CD8-positive, alpha-beta T cell (primary cell): ENCODE measurements at places on chromosomes 1 and 21. TPM values are rescaled to one million over a fixed set of nuclear protein-coding genes. Genes with fewer than 3 reads are reported as not detected.

GRCh38 chr1:165958306-165958705 lies 130.9 kb downstream of the UCK2 start:
- no peak for DNase-seq

Gene S100A9
- 2.0 TPM for total RNA-seq

DNA sequence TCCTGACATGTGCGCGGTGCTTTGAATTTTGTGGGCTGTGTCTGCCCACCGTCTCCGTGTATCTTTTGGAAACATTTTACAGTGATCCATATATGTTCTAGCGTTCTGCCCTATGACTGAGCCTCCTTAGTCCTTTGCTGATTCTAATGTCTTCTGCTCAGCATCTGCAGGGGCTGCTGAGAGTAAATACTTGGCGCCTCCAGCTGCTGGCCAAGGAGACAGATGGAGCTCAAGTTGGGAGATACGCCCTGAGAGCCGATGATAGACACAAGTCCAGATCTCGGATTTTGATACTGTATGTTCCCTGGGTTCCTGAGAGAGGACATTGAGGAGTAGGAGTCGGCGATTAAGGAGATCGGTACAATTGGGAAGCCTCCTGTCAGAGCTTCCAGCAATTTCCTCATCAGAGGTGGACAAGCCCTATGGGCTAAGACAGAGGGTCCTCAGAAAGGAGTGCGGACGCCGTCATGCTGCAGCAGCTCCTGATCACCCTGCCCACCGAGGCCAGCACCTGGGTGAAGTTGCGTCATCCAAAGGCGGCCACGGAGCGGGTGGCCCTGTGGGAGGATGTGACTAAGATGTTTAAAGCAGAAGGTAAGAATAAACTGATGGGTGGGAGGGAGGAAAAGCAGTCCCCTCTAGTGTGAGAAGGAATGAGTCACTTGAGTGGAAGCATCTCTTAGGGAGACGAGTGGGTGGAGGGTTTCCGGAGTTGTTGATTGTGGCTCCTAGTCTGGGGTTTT lies 390 bp downstream of the ZFP69B start:
- DNase-seq, result peak; percentile 82

DNA sequence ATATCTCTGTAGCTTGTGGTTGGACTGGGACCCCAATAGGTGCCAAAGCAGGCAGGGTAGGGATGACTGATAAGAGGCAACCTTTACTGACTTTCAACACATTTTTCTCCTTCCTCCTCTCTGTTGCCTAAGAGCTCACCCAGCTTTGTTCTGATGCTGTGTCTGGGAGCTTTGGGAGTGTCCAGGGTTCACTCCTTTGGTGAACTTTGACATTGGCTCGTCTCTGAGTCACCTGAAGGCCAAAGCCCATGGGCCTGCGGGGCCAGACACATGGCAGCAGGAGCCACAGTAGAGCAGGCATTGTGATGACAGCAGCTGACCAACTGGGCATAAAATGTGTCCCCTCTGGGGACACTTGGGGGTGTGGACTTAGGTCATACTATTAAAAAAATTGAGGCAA lies 99.5 kb upstream of the ZNF644 start:
- DNase-seq, result no peak

GRCh38 chr1:155976062-155976912 lies 2.1 kb downstream of the ARHGEF2 start:
- peak; percentile 85 for DNase-seq

Gene NMNAT2
- not detected for total RNA-seq

DNA sequence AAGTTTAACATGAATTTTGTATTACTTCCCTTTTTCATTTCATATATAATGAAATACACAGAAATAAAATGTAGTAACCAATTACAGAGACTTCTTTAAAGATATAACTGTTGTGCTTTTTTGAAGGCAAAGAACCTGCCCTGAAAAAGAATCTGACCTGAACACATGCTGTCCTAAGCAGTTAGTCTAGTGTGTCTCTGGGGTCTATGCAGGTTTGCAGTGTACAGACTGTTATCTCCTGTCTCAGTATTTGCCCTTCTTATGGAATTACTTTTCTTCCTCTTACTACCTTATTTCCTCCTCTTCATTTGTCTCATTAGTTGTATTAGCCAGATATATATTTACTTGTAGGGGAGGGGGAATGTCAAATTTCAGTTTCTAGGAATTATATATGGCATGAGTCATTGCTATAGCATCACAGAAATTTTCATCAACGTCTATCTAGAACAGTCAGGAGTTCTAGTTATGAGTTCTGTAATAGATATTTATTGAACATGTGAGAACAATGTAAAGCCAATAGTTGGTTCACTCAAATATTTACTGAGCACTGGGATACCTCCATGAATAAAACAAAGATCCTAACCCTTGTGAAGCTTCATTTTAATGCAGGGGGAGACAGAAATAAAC lies 28.4 kb upstream of the PLEKHO1 start:
- no peak for DNase-seq

GRCh38 chr1:54823670-54824069 lies 22.5 kb upstream of the TTC22 start:
- no peak for DNase-seq

GRCh38 chr1:227486559-227486958 lies 76.8 kb upstream of the ZNF678 start:
- DNase-seq, result no peak

DNA sequence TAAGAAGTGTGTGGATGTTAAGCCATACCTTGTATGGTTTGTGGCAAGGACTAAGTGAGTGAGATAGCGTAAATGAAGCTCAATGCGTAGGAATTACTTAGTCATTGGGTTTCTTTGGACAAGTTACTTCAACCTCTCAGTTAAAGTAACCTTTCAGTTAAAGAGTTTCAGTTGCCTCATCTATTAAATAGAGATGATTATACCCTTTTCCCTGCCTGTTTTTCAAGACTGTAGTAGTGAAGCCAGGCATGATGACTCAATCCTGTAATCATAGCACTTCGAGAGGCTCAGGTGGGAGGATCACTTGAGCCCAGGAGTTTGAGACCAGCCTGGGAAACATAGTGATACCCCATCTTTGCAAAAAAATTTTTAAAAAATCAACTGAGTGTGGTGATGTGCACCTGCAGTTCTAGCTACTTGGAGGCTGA lies 6.3 kb downstream of the ZMPSTE24 start:
- no peak for DNase-seq

DNA sequence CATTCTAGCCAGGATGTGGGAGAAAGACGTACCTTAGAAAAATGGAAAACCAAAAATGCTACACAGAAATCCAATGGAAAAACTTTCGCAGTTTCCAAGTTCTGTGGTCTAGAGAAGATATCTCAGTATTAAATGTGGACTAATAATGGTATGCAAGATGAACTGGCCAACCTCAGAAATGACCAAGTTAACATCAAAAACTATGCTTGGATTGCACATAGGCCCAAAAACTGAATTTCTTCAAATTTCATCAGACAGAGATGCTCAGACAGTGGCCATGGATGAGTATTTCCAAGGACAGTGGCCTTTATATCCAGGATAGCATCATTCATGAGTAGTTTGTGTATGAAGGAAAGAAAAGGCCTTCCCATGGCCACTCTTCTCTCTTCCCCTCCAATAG lies 132.2 kb downstream of the TIAM1 start:
- DNase-seq, result no peak

DNA sequence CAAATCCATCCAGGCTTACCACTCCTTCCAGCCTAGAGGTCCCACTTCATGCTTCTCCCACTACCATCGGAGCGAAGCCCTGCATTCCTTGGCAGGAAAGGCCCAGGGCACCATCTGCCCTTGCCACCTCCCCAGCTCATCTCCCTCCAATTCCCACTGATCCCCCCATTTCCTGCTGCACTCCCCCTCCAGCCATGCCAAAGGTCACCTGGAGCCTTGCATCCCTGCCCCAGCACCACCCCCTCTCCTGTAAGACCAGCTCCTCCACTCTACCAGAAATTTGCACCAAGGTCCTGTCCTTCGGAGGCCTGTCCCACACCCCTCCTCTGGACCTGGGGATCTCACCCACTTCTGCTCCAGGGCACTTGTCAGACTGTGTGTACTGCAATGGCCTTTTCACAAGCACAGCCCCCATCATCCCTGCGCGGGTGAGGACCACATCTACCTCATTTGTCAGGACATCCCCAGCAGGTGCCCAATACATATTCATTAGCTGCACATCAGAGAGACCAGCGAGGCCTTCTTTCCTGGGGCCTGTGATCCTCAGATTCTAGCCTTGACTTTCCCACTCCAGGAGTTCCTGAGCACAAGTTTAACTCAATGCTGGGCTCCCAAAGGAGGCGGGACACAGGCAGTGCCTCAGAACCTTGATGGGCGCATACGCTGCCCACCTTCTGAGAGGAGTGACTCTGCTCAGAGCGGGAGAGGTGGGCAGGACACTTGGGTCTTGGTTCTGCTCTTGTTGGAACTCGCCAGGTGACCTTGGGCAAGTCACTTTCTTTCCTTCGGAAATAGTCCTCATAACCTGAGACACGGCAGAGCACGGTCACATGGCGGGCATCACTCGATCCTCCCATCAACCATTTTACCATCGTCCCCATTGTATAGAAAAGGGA lies 49.9 kb upstream of the EDN2 start:
- no peak for DNase-seq

GRCh38 chr1:46615735-46616134 lies 876 bp downstream of the MOB3C start:
- no peak for DNase-seq

Gene CELA3B
- total RNA-seq, result not detected

- DNase-seq, result no peak
Observed at GRCh38 chr1:19511116-19511515, 25.8 kb upstream of the CAPZB start.

Gene TMPRSS3
- 1.2 TPM for total RNA-seq

GRCh38 chr1:174902531-174903099 lies 97.1 kb upstream of the CACYBP start:
- DNase-seq, result no peak

- DNase-seq, result no peak
Observed at GRCh38 chr1:41612953-41613352, 128.5 kb upstream of the EDN2 start.

DNA sequence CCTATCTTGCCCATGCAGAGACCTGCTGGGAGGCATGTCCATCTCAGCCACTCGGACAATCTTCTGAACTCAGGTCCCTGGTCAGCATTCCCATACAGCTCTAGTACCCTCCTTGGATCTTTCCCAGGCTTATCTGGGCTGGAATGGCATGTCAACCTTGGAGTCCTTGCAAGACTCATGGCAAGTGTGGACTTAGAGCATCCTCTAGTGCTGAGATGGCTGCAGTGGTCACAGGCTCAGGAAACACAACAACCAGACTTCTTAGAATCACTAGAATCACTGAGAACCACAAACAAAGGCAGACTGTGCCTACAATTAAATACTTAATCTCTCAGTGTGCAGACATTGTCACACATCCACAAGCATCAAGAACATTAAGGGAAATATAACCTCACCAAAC lies 73.1 kb upstream of the TSHB start:
- peak; percentile 6 for DNase-seq

GRCh38 chr1:206006946-206007345 lies 3.8 kb upstream of the RAB7B start:
- DNase-seq, result no peak

Gene PROK1
- not detected for total RNA-seq

DNA sequence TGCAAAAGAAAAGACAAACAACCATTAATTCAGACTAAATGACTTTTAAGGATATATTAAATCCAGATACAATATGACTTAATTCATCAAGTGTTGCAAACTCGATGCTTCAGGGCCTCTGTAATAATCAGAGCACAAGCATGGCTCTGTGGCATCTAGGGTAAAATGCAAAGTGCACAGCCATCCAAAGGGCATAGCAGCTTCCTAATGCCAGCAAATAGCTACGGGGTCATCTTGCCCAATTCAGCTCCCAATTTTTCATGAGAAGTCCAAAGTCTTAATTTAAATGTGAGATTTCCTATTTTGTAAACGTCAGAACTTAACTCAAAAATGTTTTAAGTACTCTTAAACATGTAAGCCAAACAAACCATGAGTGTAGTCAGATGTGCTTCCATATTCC lies 7.9 kb downstream of the SELE start:
- DNase-seq, result no peak

DNA sequence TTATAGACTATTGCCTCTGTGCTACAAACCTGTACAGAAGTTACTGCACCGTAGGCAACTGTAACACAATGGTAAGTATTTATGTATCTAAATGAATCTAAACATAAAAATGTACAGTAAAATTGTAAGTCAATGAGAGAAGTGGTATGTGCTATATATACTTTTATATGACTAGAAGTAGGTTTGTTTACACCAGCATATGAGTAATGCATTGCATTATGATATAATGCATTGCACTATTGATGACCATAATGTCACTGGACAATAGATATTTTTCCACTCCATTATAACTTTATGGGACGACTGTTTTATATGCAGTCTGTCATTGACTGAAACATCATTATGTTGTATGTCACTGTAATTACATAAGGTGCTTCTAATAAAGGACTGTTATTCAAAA lies 340.3 kb upstream of the SNX7 start:
- no peak for DNase-seq

Gene LEPR
- total RNA-seq, result 0.49 TPM

Gene SASS6
- 1.2 TPM for total RNA-seq

DNA sequence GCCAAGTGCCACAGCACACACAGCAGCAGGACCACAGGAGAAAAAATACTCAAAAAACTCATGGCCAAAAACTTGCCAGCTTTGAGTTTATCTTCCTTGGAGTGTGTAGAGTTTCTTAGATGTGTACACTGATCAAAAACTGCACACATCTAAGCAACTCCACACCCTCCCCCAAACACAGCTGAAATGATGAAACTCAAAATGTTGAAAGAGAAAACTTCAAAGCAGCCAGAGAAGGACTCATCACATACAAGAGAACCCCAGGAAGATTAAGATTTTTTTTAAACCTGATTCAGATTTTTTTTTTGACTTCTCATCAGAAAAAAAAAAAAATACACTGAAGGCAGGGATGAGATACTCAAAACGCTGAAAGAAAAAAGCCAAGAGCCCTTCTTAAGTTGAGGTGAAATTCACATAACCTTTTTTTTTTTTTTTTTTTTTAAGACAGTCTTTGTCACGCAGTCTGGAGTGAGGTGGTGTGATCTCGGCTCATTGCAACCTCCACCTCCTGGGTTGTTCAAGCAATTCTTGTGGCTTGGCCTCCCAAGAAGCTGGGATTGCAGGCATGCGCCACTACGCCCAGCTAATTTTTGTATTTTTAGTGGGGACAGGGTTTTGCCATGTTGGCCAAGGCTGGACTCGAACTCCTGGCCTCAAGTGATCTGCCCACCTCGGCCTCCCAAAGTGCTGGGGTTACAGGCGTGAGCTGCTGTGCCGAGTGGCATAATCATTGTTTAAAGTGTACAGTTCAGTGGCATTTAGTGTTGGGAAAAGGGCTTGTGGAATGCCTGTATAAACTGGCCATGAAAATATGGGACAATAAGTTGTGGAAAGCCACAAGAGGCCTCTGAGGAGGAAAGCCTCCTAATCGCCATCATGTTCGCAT lies 20.9 kb upstream of the PDXK start:
- DNase-seq, result no peak

Gene SLC37A1
- total RNA-seq, result 25.9 TPM

Gene RCSD1
- total RNA-seq, result 42.4 TPM

GRCh38 chr21:27156666-27157065 lies 189.8 kb upstream of the ADAMTS5 start:
- no peak for DNase-seq

Gene DAB1
- total RNA-seq, result not detected

Gene ST6GALNAC5
- not detected for total RNA-seq

Gene SMG5
- 68.9 TPM for total RNA-seq

Gene COL9A2
- 4.0 TPM for total RNA-seq
